ENCODE measurements at places on chromosomes 5 and 9.

- DNase-seq, result no peak
Measured at GRCh38 chr9:137707361-137707760, 88.6 kb downstream of the EHMT1 start.

DNA sequence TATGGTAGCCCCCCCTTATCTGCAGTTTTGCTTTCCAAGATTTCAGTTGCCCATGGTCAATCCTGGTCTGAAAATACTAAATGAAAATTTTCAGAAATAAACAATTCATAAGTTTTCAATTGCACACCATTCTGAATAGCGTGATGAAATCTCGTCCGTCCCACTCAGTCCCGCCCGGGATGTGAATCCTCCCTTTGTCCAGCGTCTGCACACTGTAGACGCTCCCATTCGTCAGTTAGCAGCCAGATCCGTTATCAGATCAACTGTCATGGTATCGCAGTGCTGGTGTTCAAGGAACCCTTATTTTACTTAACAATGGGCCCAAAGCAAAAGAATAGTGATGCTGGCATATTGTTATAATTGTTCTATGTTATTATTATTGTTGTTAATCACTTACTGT is 98.6 kb downstream of the TMEM215 start:
- no peak for DNase-seq

- DNase-seq, result no peak
Measured at GRCh38 chr5:112685931-112686330, 51.8 kb upstream of the APC start.

- DNase-seq, result no peak
Measured at GRCh38 chr9:16425562-16426231, 444.8 kb downstream of the BNC2 start.

- no peak for DNase-seq
Measured at GRCh38 chr5:59583810-59584562, 309.5 kb downstream of the PDE4D start.

Data from amygdala (tissue), 56 donors.